T-cell (primary cell): ENCODE measurements at places on chromosomes 12 and 14. TPM values are rescaled to one million over a fixed set of nuclear protein-coding genes. Genes with fewer than 3 reads are reported as not detected.
A peak's percentile ranks its signal among the peaks of the same experiment; 100 is the strongest.

The ART4 gene
- total RNA-seq = not detected

The HIP1R gene
- total RNA-seq = 123 TPM

The ANO2 gene
- not detected for total RNA-seq

The C12orf50 gene
- 0.15 TPM for total RNA-seq

The DDX23 gene
- total RNA-seq = 150 TPM

The CRIP1 gene
- total RNA-seq = 477 TPM

The KRT3 gene
- not detected for total RNA-seq

DNA sequence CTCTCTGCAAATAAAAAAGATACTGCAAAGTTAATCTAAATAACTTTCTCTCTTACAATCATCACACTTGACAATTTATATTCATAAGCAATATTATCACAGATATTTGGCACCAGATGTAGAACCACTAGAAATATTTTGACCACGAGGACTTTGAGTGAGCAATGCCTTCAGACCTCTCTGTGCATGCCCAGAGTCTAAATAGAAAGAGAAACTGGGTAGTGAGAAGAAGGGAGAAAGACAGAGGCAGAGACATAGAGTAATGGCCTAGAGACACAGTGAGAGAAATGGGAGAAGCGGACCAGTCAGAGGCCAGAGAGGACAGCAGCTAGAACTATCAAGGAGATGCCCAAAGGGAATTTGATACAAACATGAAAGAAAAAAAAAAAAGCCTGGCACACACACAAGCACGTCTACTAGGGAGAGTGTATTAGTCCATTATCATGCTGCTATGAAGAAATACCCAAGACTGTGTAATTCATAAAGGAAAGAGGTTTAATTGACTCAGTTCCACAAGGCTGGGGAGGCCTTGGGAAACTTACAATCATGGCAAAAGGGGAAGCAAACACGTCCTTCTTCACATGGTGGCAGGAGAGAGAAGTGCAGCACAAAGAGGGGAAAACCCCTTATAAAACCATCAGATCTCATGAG, 41.1 kb downstream of the BMP4 start:
- no peak overlapping the region for H3K27ac ChIP-seq
- H3K4me1 ChIP-seq = no peaks in the 10 kb centered on the region
- H3K36me3 ChIP-seq = no peaks in the 10 kb centered on the region
- H3K27me3 ChIP-seq = peaks cover 2% of the 10 kb centered on the region
- H3K4me3 ChIP-seq = no peak overlapping the region

GRCh38 chr12:104006929-104007328, 41.3 kb downstream of the TDG start:
- no peak overlapping the region for H3K27ac ChIP-seq
- H3K36me3 ChIP-seq = no peaks in the 10 kb centered on the region
- no peak overlapping the region for H3K4me3 ChIP-seq
- no peaks in the 10 kb centered on the region for H3K27me3 ChIP-seq
- H3K4me1 ChIP-seq = no peaks in the 10 kb centered on the region

- H3K4me1 ChIP-seq = no peaks in the 10 kb centered on the region
- no peak for DNase-seq
- no peaks in the 10 kb centered on the region for H3K27me3 ChIP-seq
These were observed 29.6 kb upstream of the TBPL2 start for GRCh38 chr14:55470025-55470424.

DNA sequence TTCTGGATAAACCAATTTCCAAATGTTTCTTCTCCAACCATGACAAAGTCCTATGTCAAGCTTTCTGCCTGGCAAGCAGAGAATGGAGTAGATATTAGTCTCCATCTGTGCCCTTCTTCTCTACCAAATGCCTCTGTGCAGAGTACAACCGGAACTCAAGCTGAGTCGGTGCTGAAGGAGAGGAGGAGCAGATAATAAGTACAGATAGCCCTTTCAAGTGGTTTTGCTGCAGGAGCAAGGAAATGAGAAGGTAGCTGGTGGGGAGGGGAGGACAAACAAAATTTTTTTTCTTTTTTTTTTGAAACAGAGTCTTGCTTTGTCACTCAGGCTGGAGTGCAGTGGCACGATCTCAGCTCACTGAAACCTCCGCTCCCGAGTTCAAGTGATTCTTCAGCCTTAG, 14.2 kb upstream of the HELB start:
- peak overlapping the region; percentile 12 for H3K27ac ChIP-seq
- H3K36me3 ChIP-seq = no peaks in the 10 kb centered on the region
- H3K27me3 ChIP-seq = no peaks in the 10 kb centered on the region
- peak overlapping the region; percentile 12 for H3K4me3 ChIP-seq

GRCh38 chr14:99055816-99056215, 216.2 kb downstream of the BCL11B start:
- H3K27ac ChIP-seq = peak overlapping the region; percentile 16
- no peaks in the 10 kb centered on the region for H3K4me1 ChIP-seq
- H3K27me3 ChIP-seq = no peaks in the 10 kb centered on the region
- H3K36me3 ChIP-seq = no peaks in the 10 kb centered on the region

GRCh38 chr12:52005903-52006703, 643 bp upstream of the TAMALIN start:
- no peak overlapping the region for H3K4me3 ChIP-seq
- peaks cover 35% of the 10 kb centered on the region for H3K4me1 ChIP-seq
- H3K27ac ChIP-seq = no peak overlapping the region

DNA sequence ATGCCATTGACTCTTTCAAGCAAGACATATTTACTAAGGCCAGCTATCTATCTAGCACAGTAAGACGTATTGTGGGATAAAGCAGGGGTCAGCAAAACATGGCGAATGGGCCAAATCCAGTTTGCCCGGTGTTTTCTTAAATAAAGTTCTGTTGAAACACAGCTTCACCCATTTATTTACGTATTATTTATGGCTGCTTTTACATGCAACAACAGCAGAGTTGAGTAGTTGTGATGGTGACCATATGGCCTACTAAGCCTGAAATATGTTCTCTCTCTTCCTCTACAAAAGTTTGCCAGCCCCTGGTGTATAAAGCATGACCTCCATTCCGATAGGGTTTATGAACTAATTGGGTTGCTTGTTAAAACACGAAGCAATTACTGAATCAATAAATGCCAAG, 322.1 kb downstream of the CCDC91 start:
- no peaks in the 10 kb centered on the region for H3K4me1 ChIP-seq
- H3K4me3 ChIP-seq = no peak overlapping the region
- H3K27ac ChIP-seq = no peak overlapping the region
- H3K27me3 ChIP-seq = no peaks in the 10 kb centered on the region
- no peak for DNase-seq

DNA sequence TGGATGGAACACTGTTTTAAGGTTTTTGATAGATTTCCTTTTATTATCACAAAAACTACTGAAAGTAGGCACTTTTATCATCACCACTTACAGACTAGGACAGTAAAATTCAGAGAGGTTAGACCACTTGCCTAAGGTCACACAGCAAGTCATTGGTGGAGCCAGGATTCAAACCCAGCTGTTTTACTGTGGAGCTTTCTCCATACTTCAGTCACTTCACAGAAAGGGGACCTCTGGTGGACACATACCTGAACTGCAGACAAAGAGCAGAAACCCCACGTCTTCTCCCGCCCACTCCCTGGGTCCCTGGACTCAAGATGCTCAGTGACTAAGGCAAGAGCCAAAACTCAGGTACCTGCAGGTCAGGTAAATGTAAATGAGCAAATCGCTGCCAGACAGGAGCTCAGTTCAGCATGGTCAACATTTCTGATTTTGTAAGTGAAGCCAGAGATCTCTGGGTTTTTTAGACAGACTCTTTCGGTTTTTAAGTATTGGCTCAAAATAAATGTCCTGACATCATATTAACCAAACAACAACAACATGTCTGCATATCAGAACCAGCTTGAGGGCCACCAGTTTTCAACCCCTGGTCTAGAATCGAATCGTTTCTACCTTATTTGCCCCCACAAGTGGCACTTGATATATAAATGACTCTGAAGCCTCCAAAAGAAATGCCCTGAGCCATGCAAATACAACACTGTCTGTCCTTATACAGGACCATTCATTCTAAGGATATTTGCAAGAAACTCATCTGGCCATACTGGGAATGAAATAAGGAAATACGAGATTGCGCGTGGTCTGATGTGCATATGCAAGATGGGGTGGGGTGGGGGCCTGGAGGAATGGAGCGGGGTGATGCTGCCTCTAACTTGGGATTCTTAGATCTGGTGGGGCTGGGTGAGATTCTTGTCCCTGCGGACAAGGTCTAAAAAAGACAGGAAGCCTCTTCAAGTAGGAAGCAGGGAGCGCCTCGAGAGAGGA, 110.9 kb downstream of the KSR2 start:
- DNase-seq = peak; percentile 20
- no peaks in the 10 kb centered on the region for H3K4me1 ChIP-seq
- no peaks in the 10 kb centered on the region for H3K36me3 ChIP-seq
- no peak overlapping the region for H3K27ac ChIP-seq

GRCh38 chr12:52884526-52885293, 20.2 kb downstream of the KRT8 start:
- H3K36me3 ChIP-seq = no peaks in the 10 kb centered on the region
- H3K27me3 ChIP-seq = no peaks in the 10 kb centered on the region
- peak; percentile 83 for DNase-seq
- no peak overlapping the region for H3K4me3 ChIP-seq
- H3K27ac ChIP-seq = no peak overlapping the region
- H3K4me1 ChIP-seq = peaks cover 6% of the 10 kb centered on the region
